EL (cell line): ENCODE measurements at places on chromosomes 4 and X.

- DNase-seq = no peak
Measured at GRCh38 chr4:63218856-63219255, 1190.4 kb downstream of the TECRL start.

GRCh38 chrX:42694260-42694815, 83.6 kb downstream of the PPP1R2C start:
- peak; percentile 2 for DNase-seq

DNA sequence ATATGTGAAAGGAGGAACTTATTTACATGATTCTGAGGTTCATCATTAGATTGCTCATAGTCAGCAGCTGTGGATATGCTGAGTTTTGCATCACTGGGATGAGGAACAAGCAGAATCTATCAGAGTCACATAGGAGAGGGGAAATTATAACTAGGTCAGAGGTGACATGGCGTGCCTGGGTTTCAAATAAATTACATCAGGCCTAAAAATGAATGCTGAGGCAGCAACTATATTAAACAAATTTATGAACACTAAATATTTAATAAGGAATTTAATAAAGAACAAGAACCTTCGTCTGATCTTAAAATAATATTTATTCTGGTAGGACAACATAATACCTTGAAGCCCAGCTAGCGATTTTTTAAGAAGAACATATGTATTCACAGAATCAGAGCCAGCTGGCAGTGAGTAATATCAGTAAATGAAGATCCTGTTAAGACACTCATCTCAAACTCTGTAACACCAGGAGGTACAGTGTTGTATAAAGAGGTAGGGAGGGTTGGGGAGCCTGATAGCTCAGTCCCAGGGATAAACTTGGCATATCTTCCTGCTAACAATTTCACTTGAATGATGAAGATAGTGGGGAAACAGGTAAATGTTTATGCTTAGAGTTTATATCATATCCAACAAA, 60.9 kb upstream of the HS3ST1 start:
- DNase-seq = no peak

- DNase-seq = peak; percentile 69
Measured at GRCh38 chr4:53767482-53767881, 176.2 kb upstream of the LNX1 start.

DNA sequence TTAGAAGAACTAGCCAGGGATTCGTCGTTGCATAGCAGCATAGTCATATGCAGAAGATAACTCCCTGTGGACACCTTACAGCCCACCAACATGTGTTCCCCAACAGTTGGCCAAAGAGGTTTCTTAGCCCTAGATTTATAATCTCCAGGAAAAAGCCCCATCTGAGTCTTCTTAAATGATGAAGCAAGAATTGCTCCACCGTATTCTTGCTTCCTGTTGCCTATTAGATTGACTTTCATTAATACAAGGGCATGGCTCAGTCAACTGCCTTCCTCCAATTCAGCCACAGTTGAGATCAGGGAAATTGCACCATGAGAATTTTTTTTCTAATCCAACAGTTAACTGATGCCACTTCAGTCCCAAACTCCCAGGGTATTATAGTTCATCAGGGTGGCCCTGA, 5.2 kb upstream of the AFF2 start:
- DNase-seq = no peak

DNA sequence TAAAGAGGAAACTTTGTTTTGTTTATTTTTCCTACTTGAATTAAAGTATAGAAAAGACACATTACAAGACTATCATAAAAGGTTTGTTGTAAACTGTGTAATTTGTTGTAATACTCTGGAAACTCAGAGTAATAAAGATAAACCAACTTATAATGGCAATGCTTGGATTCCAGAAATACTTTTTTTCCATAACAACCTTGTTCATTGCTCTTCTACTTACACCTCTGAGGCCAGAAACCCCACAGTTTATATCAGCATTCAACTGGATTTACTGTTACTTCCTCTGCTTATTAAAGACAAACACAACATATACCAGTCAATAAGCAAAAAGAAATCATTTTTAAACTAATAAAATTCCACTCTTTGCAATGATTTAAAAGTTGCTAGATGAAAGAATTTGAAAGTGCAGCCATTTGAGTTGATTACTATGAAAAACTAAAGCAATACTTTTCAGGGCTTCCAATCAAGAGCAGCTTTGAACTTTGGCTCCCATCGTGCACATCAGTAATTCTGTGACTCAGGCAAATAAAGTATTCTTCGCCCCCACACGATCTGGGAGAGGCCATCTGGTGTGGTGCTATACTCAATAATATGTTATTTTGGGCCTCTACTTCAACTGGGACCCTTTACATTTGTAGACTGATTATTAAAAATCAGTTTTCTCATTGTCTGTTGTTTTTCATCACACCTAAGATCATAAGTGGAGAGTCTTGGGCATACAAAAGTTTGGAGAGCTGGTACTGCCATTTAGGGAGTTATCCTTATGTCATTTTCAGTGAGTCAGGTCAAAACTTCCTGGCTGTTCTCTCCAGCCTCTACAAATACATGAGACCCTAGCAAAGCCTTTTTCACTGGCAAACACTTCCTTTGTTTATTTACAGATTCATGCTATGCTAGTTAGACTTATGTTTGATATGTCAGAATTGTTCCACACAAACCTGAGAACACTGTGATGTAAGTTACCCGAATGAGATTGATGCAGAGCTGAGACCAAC, 20.5 kb downstream of the DDIT4L start:
- no peak for DNase-seq

DNA sequence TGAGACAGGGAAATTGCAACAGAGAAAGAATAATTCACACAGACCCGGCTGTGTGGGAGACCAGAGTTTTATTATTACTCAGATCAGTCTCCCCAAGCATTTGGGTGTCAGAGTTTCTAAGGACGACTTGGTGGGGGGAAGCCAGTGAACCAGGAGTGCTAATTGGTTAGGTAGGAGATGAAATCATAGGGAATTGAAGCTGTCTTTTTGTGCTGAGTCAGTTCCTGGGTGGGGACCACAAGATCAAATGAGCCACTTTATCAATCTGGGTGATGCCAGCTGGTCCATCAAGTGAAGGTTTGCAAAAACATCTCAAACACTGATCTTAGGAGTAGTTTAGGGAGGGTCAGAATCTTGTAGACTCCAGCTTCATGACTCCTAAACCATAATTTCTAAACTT, 560.7 kb downstream of the ADGRL3 start:
- no peak for DNase-seq

DNA sequence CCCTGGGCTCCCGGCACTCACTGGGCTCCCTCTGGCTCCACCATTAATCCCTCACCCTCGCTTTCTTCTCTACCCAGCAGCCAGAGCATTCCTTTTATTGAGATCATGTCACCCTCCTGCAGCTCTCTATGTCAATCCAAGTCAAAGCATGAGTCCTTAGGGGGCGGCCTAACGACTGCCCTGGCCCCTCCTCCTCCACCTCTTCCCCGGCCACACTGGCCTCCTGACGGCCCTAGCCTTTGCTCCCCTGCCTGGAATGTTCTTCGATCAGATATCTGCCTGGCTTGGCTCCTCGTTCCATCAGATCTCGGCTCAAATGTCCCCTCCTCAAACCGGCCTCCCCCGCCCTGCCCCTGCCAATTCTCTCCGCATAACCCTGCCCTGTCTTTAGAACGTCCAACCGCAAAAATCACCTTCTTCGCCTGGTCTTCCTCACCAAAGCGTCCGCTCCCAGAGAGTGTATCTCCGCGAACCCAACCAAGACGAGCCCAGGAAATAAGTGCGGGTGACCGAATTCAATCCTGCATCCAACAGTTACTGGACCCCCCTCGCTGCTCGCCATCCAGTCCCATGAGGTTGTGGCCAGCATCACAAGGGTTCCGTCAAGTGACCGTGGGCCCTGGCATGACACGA, 722 bp upstream of the PNCK start:
- no peak for DNase-seq

- DNase-seq = peak; percentile 46
Measured at GRCh38 chr4:137674066-137674465, 141.8 kb upstream of the PCDH18 start.

- no peak for DNase-seq
Measured at GRCh38 chrX:96683997-96684338, 674 bp upstream of the DIAPH2 start.

- no peak for DNase-seq
Measured at GRCh38 chr4:141891260-141892120, 255.1 kb downstream of the IL15 start.
